ENCODE measurements at places on chromosomes 3 and 15.
A peak's percentile ranks its signal among the peaks of the same experiment; 100 is the strongest.

- DNase-seq, result no peak
Observed at GRCh38 chr3:153289334-153289808, 127.3 kb downstream of the RAP2B start.

- no peak for DNase-seq
Observed at GRCh38 chr3:89946884-89947283, 839.5 kb downstream of the EPHA3 start.

DNA sequence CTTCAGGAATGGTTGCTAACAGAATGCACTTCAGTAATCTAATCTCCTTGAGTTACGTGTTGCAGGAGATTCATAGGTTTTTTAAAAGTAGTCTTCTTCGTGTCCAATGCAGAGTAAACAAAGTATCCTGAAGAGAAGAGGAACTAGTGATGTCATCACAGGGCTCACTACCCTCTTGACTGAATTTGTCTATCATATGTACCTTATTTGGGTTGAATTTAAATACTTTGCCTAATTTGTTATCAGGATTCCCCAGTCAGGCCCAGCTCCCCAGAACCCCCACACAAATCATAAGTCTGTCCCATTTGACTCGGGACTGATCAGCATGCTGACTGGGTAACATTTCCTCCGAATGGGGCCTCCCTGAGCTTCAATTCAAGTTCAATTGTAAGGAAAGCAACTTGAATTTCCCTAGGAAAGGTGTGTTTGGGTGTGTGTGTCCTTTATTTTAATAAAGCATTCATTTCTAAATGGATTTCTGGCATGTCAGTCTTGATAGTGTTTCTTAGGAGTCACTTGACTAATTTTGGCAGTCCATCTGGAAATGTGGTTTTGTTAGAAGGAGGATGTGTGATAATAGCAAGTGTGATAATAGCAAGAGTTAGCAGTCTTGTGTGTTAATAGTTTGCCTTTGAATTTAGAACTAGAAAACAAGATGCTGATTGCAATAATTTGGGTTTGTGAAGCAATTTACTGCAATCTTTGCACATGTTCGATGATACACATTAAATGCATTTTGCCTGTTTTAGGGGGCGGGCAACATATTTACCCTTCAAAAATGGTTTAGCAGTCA, 21.9 kb downstream of the OXNAD1 start:
- DNase-seq, result no peak

- no peak for DNase-seq
Observed at GRCh38 chr15:89333011-89333860, 1.4 kb downstream of the POLG start.

DNA sequence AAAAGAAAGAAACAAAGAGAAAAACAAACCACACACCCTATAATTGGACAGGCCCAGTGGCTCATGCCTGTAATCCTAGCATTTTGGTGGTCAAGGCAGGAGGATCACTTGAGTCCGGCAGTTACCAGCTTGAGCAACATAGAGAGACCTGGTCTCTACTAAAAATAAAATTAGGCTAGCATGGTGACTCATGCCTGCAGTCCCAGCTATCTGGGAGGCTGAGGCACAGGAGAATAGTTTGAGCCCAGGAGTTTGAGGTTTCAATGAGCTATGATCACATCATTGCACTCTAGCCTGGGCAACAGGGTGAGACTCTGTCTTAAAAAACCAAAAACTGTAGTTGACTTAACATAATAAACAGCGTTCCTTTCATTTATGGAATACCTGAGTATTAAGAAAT, 72.3 kb upstream of the ST3GAL6 start:
- no peak for DNase-seq

GRCh38 chr3:182810574-182811268, 17.4 kb downstream of the ATP11B start:
- DNase-seq, result no peak

DNA sequence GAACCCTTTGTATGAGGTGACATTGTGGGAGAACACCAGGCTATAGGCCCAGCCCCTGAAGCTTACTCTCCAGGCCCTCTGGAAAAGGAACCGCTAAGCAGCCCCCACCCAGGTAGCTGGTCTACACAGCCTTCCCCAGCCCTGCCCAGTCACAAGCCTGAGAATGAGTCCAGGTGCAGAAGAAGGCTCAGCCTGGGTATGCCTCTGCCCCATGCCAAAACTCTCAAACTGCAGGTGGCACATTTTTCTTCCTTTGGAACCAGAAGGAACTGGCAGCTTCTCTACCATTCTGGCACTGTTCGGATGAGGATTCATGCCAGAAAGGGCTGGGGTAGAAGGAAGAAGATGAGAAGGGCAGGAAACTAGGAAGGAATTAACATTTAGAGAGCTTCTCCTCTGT, 23.7 kb upstream of the TBC1D21 start:
- DNase-seq, result no peak

DNA sequence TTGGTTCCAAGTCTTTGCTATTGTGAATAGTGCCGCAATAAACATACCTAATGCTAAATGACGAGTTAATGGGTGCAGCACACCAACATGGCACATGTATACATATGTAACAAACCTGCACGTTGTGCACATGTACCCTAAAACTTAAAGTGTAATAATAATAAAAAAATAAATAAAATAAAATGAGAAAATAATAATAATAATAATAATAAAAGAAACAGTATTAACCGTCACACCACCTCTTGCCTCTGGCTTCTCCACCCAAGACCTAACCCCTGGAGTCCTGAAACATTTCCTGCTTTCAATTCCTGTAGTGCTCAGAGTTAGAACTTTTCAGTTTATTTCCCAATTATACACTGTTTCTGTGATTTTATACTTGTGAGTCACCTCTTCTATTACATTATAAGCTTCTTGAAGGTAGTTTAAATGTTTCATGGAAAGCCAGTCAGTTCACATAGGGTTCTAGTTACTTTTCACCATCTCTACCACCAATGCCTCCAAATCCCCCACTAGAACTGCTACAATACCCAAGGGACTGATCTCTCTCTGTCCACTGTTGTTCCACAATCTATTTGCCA, 18.4 kb upstream of the GHSR start:
- DNase-seq, result no peak

DNA sequence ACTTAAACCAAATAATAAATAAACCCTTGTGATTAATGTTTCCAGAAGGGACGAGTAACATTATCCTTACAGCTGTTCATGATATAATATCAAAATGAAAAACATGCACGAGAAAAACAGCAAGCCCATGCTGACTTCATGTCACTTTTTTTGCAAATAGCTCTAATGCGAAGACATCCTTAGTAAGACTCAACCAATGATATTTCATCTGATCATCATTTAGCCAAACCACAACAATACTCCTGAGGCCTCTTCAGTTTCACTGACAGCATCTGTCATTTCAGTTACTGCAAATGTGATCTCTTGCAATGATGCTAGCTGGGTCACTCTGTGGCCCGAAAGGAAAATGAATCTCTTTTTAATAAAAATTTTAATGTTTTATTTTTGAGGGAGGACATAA, 74.0 kb downstream of the POLR2M start:
- DNase-seq, result no peak

- no peak for DNase-seq
Observed at GRCh38 chr3:160444411-160444810, 5.2 kb downstream of the TRIM59 start.

DNA sequence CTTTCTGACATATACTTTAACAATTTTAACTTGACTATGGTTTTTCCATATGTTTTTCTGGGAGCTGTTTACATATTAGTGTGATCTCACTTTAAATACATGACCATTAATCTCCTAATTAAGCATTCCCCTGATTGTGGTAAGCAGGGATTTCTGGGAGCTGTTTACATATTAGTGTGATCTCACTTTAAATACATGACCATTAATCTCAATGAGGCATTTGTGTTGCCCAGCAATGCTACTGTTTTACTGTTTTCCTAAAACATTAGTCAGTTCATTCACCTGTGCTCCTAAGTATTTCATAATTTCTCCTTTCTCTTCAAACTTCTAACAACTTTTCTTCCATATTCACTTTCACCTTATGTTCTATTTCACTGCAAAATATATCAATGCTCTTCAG, 3.6 kb upstream of the GRAMD1C start:
- DNase-seq, result no peak

DNA sequence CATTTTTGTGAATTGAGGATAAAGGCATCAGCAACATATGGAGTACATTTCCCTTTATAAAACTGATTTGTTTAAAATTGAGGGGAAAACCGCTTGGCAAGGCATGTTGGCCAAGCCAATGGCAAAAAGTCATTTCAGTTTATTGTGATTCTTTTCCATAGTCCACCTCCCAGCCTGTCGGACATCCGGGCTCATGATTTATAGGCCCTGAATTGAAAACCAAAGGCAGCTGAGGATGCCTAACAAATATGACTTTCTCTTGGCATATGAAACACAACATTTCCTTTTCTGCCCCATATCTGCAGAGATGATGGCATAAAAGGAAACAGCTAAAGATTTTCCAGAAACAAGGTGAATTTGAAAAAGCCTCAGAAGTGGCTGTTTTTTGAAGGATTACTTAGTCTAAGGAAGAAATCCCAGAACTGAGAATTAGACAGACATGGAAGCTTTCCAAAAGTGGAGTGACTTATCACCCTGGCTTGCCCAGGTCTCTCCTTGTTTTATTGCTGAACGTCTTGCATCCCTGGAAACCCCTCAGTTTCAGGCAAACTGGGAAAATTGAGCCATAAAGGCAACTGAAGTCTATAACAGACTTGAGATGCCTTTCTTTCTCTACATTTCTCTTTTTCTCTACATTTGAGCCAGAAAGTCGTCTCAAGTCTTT, 74.0 kb downstream of the COL8A1 start:
- DNase-seq, result no peak

- peak; percentile 39 for DNase-seq
Observed at GRCh38 chr15:90232941-90233386, 777 bp downstream of the CIB1 start.

- no peak for DNase-seq
Observed at GRCh38 chr3:102106416-102107097, 257.2 kb downstream of the NFKBIZ start.

DNA sequence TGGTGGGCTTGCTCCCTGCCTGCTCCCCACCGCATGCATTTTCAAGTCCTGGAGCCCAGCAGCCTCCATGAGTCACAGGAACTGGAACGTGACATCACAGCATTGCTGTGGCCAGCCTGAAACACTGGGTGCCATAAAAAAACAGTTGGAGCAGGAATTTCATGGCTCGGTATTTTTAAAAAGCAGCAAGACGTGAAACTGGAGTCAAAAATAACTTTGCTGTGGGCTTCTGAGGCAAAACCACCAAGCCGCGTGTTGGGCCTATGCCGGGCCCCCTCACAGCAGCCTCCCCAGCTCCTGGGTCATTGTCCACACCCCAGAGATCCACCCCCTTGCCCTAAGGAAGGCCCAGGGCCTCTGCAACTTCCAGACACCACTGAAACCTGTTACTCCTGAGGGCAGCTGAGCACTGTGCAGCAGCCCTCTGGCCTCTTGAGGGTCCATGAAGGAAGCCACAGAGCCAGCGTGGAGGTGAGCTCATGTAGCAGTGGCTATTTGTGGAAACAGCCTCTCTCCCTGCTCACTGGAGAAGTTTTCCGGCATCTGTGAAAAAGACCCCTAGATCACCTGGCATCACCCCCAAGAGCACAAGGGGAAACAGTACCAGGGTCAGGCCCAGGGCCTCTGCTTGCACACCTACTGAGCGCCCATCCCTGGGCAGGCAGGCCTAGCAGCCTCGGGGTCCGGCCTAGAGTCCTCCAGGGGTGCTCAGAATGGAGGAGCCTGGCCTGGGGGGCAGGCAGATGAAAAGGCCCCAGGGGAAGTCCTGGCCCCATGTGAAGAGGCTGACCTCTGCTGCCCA, 34.0 kb upstream of the DUSP7 start:
- DNase-seq, result no peak

- no peak for DNase-seq
Observed at GRCh38 chr15:85758655-85758978, 36.1 kb downstream of the KLHL25 start.

GRCh38 chr15:40398413-40398873, 7.2 kb upstream of the IVD start:
- peak; percentile 56 for DNase-seq

GRCh38 chr3:152213938-152214337, 54.8 kb upstream of the MBNL1 start:
- DNase-seq, result no peak

GRCh38 chr3:123843668-123844067, 40.5 kb downstream of the MYLK start:
- DNase-seq, result no peak

DNA sequence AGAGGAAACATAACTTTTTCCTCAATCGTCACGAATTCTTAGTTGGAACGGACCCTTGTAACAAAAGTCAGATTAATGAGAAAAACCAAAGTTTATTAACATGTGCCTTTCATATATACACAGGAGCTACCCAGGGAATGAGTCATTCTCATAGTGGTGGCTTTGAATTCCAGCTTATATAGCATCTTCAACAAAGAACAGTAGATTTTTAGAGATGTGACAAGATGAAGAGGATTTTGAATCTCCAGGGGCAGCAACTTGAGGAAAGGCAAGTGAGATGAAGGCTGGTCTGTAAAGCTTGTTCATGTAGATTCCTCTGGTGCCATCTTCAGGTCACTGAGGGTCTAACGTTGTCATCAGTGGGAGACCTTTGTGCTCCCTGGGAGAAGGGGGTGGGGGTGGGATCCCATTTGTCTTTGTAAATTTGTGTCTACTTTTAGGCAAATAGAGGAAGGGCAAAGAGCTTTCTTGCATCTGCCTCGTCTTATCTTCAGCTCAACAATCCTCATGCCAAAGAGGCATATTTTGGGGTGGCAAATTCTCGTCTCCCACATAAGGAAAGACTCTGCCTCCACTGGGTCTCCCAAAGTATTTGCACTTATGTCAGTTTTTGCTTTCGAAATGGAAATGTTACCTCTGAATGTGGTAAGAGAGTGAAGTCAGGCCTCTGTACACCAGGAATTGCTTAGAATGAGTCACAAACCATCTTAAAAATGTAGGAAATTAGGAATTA, 29.5 kb downstream of the CLEC3B start:
- DNase-seq, result no peak

DNA sequence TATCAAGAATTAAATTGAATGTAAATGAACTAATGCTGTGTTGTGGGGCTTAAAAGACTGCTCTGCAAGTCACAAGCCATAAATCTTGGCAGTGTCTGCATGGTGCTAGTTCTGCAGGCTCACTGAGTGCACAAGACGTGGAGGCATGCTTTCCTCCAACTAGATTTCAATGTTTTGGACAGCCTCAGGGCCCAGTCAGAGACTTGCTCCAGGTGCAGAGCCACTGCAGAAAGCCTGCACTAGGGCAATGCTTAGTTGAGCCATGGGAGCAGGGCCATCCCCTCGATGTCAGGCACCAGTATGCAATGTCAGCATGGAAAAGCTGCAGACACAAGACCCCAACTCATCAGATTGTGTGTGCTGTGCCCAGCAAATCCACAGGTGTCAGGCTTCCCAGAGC, 234.5 kb upstream of the CDIN1 start:
- no peak for DNase-seq

DNA sequence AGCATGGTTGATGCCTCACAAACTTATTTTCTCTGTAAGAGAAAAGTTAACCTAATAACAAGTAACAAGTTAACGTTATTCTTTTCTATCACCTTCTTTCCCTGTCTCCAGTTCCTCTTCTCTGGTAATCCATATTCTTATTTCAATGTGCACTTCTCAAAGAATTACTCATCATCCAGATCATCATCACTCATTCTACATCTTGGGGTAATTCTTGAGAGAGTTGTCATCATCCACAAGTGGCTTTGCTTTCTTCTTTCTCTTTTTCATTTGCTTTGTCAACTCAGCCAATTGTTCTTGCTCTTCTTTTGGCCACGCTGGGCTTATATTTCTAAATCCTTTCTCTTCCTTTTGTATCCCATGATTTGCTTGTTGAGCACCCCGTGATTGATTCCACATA, 20.8 kb upstream of the RNF111 start:
- no peak for DNase-seq

- no peak for DNase-seq
Observed at GRCh38 chr3:134567605-134568004, 81.7 kb downstream of the CEP63 start.

All from GM13976 (cell line).